CD4-positive, alpha-beta T cell treated with Interleukin-4 for 1 hour (primary cell): ENCODE measurements at places on chromosomes 7 and 10.

- DNase-seq: peak; percentile 34
Observed at GRCh38 chr10:102644066-102644645, at the start of gene TRIM8. Gene TRIM8, plus strand, starts transcription at chr10:102644479. Its CDS starts 139 bp downstream, at chr10:102644618.

- DNase-seq: no peak
Observed at GRCh38 chr7:99033765-99034164, 110.1 kb downstream of the SMURF1 start.

GRCh38 chr7:27173956-27174873 lies at the start of gene HOXA10:
Gene HOXA10, minus strand, starts transcription at chr7:27174320. Its CDS starts 14 bp downstream, at chr7:27174306.
- DNase-seq: no peak

- no peak for DNase-seq
Observed at GRCh38 chr7:87210506-87210905, 9.0 kb downstream of the TMEM243 start.

DNA sequence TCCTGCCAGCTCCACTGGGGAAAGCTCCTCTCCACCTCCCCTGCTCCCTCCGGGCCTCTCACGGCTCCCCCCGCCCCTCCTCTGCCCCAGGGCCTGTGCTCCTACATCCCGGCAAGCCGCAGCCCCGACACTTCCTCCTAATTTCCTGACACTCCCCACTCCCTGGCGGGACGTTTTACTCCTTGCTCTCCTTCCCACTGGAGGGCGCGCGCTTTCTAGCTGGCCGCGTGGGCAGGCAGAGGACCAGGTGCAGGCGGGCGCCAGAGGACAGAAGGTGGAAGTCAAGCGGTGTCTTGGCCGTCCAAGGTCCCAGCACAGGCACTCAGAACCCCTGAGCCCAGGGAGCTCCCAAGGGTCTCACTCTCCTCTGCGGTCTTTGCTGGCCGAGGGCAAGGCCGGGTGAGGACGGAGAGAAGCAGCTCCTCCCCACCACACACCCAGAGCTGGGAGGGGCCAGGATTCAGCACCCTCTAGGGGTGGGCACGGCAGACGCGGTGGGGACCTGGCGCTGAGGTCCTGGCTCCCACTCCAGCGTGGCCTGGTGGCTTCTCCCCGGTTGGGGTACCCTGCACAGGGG lies 19.1 kb downstream of the ADAM8 start:
- DNase-seq: no peak

- DNase-seq: no peak
Observed at GRCh38 chr10:62244088-62244487, 24.6 kb downstream of the RTKN2 start.

DNA sequence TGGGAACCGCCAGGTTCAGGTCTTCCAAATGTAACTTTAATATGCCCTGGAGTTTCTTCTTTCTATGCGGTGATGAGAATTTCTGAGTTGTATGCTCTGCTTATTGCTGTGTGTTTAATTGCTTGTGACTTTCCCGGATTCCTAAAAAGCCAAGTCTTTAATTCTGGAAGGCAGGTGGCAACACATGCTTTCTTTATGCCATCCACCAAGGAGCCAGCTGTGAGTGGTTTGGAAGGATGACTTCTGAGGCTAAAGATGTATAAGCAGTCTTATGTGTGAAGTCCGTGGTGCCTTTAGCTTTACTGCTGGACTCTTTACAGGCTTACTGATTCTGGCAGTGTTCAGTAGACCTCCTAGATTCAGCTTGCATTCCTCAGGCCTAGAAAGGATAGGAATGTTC lies 3.1 kb downstream of the SDK1 start:
- DNase-seq: no peak

- DNase-seq: no peak
Observed at GRCh38 chr7:48105045-48105444, 16.0 kb downstream of the UPP1 start.

DNA sequence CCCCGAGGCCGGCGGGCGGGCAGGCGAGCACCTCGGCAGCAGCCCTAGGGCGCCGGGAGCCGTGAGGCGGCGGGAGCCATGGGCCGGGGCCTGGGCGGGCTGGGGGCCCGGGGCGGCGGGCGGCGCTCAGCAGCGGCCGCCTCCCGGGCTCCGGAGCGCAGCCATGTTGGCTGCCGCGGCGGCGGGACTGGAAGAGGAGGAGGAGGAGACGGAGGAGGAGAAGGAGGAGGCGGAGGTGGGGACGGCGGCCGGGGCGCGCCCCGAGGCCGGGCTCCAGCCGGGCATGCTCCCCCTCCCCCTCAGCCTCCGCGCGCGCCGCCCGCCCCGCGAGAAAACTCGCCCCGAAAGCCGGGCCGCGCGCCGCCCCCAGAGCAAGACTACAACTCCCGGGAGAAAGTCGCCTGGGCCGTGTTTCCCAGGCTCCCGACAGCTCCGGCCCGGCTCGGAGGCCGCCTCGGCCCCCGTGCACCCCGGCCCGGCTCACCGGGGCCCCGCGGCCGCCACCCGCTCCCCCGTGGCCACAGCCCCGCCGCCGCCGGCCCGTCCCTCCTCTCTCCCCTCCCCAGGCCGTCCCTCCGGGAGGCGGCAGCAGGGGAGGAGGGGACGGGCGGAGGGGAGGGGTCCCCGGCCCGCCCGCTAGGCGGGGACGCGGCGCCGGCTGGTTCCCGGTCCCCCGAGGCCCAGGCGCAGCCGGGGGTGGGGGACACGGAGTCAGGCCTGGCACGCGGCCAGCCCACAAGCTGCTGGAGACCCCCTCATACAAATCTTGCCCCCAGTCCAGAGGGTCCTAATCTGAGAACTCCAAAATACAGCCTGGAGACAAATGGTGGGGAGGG lies at the start of gene DLG5:
TSS of gene DLG5 (minus strand) at position 190 of the 836 bp plus-strand sequence. CDS start 235 bp downstream, outside the sequence.
- no peak for DNase-seq

DNA sequence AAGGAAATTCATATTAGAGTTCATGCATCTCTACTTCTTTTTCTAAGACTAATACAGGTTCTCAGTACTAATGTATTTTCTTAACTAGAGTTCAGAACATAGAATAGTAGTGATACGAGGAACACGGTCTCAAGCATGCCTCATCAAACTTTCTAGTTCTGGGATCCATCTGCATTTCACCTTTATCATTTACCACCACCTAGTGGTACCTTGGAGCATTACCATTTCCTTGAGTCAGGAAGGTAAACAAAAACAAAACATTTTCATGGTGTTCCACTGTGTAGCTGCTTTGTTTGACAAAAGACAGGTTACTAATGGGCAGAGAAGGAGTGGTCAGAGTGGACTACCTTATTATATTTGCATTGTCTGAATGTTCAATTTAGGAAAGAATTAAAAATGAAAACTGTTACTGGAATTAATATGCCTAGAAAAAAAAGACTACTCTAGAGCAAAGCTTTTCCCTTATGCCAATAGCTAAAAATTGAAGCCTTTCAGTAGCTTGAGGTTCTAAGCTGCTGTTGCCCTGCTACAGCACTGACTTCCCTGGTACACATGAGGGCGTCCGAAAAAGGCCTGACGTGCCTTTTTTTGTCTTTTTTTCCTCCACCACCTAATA lies 44.5 kb downstream of the STARD3NL start:
- DNase-seq: peak; percentile 81

DNA sequence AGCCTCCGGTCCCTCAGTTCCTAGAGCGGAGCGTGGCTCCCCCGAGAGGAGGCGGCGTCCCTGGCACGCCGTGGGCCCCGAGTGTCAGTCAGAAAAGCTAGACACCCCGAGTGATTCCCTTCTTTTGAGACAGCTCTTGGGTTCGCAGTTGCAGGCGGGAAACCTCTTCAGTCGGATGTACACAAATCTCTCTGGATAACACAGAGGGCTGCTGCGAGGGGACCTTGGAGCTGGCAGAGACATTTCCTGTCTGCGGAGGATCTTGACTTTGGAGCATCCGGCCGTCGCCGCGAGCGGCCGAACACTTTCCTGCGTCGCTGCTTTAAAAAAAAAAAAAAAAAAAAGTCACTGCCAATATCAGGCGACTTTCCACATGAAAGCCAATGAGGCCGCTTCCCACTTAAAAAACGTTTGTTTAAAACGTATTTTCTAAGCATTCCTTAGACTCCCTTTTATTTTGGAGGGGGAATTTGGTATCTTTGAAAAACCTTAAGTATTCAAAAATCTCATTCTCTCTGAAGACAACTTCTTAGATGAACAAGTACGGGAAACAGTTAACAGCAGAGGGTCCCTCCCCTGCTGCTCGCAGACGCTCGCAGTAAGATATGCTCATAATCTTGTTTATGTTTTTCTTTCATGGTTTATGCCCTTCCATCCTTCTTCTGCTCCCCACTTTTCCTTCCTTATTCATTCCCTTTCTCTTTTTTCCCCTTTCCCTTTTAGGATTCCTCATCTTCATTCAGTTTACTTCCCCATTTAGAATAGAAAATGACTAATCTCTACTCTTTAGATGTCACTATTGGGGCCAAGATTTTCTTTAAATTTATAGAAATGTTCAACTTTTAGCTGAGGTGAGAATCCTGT lies 10.0 kb downstream of the HHEX start:
- DNase-seq: peak; percentile 25

GRCh38 chr7:130396109-130396508 lies 15.8 kb downstream of the CPA1 start:
- DNase-seq: no peak

DNA sequence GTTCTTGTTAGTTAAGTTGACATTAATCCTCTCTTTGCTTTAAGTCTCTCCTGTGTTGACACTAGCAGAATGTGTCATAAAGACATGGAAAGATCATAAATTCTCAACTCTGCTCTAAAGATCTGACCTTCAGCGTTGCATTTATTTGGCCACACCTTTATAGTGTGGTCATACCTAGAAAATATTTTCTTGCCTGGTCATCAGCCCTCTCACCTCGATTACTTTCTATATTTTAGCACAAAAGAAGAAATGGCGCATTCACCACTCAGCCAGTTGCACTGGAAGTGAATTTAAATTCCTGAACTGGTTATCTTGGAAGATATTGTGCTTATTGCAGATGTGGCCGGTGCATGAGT lies 96.7 kb upstream of the PDCD4 start:
- DNase-seq: no peak

DNA sequence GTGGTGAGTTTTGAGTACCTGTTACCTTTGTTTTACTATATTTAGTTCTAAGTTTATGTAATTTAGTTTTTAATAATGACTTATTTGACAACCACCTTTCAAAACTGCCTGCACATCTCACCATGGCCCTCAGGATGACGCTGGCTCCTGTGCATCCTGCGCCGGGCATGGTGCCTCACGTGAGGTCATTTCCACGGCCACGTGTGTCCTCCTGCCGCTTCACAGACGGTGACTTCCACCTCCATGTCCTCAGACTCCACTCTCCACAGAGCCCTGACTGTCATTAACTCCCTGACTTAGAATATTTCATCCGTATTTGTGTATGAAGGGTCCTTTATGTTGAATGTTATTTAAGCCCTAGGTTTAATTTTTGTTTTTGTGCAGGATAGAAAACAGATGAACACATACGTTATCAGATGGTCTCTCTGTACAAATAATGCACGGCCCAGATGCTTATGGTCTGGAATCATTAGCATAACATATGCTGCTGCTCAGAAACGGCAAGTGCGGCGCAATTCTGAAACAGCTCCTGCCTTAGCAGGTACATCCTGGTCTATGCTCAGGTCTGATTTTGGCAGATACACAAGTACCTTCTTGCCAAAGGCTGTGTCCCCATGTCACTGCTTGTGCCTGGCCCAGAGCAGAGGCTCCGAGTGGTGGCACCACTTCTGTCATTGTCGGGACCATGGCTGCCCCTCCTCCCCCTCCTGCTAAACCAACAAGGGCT lies 155.8 kb downstream of the WDR37 start:
- DNase-seq: no peak
